ENCODE measurements at places on chromosomes 2 and 18.

GRCh38 chr2:3504741-3505140, 14.6 kb downstream of the ADI1 start:
- DNase-seq = no peak

- DNase-seq = no peak
These were observed 196.4 kb downstream of the NOL4 start for GRCh38 chr18:34028324-34028723.

GRCh38 chr18:56716692-56717146, 65.6 kb downstream of the WDR7 start:
- DNase-seq = no peak

- no peak for DNase-seq
These were observed 6.2 kb upstream of the TWIST2 start for GRCh38 chr2:238841542-238842164.

DNA sequence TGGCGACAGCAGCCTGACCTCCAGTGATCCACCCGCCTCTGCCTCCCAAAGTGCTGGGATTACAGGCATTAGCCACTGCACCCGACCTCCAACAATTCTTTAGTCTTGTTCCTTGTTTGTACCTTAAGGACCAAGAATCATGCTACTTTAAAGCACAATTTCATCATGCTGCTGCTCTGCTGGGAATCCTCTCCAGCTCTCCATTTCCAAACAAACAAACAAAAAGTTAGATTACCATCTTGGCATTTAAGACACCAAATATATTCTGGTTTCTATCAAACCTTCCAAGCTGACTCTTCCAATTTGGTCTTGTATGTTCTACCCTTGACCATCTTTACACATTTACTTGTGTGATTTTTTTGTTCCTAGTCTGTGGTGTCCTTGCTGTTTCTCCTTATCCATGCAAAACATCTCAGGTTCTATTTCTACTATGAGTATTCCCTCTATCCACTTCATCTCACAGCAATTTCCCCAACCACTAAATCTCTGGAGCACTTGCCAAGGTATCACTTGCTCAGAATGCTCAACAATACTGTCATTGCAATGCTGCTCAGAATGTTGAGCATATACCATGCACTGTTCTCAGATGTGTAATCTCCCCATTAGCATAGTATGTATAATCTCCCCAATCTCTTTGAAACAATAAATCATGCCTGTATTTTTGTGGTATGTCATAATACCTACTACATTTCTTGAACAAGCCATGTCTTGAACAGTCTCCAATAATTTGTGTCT, 73.2 kb upstream of the GALNT5 start:
- DNase-seq = no peak

DNA sequence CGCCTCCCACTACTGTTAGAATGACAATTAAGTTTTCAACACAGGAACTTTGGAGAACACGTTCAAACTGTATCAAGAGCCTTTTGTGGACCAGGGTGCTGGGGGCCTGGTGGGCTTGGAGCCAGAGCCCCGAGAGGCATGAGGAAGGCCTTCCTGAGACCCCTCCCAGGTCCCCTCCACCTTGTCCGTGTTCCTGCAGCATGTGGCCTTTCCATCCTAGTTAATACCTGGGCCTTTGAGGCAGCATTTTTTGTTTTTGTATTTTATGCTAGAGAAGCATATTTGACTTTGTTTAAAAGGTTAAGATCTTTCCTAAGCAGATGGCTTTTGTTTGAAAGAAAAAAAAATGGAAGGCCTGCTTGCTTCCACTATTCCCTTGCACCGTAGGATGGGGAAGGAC, 68.0 kb downstream of the INPP4A start:
- DNase-seq = no peak

DNA sequence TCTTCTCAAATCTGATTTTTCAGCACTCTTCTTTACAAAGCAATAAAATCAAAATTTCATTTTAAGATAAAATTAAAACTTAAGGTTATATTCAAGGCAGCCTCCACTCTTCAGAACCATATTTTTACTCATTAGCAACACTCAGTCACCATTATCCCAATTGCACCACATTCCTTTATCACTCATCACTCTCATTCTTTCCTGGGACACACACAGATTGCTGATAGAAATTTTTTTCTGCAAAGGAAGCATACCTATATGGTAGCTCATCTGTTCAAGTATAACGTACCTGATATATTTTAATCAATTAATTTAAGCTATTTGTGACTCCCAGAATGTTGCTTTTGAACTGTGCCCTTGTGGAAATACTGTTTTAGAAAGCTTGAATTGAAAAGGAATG, 1559.3 kb upstream of the ZEB2 start:
- DNase-seq = no peak

DNA sequence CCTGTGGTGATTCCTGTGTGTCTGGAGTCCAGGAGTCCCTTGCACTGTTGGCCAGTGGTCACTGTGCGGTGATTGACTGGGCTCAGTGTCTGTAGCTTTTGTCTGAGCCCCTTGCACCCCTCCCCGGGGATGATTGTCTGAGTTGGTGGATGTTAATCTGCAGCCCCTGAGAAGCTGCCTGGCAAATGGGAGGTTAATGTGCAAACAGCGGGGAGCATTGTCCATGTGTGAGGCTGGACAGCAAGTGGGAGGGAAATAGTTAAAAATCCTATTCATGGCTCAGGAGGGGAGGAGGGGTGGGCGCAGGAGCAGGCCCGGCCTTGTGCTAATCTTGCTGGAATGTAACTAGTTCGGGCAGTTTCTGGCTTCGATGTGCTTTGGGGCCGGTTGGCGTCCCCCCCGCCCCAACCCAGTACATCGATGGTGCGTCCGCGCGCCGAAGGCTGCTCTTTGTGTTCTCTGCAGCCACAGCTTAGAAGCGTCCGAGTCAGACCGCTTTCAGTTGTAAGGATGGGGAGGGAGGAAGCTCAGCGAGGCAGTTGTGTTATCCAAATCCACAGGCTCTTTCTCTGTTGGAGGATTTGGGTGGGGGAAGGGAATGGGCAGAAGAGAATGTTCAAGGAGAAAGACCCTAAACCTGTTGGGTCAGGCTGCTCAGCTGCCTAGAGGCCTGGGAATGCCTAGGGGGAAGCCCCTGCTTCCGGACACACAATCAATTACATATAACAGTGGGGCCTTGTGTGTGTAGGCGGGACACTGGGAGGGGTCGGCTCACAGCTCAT, 71.8 kb downstream of the TGOLN2 start:
- DNase-seq = no peak

DNA sequence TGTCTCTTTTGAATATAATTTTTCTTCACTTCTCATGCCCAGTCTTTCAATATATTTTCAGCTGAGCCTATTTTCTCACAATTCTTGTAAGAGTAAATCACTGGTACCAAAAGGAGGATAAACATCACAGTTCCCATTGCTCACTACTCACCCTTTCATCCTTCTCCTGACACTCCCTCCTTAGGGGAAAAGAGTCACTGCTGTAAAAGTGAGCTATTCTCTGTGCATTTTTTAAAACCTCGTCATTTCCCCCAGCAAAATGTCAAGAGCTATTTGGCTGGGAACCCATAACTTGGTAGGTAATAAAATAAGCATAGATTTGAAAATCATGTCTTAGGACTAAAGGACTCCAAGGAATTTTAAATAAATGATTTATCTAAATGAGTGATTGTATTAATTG, 340.1 kb upstream of the GYPC start:
- no peak for DNase-seq

GRCh38 chr18:49922228-49922627, 108.9 kb upstream of the ACAA2 start:
- DNase-seq = no peak

DNA sequence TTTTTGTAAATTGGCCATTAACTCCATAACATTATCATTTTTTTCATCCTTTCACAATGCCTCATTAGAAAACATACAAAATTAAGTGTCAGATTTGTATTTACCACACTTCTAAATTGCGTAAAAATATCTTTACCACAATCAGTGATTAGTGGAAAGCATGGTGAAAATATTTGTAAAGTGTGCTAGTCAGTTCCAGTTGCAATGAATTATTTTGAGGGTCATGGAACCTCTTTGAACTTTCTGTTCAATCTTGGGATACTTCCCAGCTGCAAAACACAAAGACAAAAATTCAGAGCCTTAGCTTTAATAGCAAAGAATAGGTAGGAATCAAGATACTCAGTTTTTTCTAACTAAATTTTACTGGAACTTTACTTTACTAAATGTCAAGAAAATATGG, 4.0 kb upstream of the COL3A1 start:
- no peak for DNase-seq

DNA sequence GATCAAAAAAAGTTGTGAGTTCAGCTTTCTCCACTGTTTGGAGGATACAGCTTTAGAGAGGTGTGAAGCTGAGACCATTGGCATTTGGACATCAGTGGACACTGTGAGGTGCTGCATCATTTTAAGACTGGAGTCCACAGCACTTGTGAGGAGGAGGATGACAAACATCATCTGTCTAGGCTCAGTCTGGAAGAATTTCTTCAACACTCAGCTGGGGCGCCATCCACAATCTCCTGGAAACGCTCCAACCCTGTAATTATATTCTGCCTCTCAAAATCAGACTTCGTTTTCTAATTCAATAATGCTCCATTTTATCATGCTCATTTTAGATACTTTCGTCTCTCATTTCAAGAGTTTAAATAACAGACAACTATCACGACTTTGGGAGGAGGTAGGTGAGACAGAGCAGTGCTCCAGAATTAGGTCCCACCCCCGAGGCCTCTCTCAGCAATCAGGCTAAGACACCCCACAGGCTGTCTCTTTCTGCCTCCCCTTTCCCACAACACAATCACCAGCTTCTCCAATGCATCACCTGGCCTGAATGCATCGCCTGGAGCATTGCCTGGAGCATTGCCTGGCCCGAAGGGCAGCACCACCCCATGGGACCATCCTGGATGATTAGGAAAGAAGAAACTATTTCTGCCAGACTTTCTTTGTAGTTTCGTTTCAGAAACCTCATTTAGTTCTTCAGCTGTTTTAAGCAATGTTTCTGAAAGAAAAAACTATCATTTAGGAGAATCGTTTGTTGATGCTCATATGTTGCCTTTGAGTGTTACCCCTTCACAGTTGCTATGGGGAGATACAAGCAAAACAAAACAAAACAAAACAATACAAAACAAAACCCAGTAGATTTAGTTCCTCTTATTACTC, 37.0 kb upstream of the DPP10 start:
- no peak for DNase-seq
